ENCODE measurements at places on chromosomes 5 and 9.

DNA sequence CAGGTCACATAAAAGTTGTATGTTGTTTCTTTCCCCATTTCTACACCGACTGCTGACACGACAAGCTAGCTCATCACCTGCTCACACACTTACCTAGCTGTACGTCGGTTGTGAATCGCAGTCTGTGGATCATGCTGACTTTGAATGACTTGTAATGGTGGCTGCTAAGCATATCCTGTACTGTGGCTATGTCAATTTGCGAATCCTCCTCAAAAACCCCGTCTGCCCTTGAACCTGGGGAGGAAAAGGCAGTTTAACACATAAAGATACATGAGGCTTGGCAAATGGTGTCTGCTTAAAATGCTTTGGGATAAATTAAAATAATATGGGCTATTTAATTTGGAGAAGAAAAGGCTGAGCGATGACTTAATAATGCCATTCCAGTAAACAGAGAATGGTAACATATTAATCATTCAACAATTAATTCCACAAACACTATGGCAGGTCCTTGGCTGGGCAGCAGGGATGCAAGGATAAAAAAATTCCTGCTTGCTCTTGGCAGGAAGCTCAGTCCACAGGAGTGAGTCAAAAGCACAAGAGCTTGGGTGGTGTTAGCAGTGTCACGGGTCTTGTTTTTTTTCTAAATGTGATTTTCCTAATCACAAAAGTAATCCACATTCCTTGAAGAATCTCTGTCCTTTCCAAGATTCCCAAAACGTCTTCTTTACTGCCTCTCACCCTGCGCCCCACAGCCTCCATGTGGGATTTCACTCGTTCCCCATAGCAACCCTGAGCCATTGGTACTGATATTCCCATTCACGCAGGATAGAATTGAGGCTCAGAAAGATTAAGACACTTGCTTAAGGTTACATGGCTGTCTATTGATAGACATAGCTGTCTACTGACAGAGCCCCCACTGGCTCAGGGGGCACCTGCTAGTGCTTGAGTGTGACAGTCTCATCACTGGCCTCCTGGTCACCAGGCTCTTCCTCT, 222.4 kb downstream of the MAPKAP1 start:
- no peak for DNase-seq

DNA sequence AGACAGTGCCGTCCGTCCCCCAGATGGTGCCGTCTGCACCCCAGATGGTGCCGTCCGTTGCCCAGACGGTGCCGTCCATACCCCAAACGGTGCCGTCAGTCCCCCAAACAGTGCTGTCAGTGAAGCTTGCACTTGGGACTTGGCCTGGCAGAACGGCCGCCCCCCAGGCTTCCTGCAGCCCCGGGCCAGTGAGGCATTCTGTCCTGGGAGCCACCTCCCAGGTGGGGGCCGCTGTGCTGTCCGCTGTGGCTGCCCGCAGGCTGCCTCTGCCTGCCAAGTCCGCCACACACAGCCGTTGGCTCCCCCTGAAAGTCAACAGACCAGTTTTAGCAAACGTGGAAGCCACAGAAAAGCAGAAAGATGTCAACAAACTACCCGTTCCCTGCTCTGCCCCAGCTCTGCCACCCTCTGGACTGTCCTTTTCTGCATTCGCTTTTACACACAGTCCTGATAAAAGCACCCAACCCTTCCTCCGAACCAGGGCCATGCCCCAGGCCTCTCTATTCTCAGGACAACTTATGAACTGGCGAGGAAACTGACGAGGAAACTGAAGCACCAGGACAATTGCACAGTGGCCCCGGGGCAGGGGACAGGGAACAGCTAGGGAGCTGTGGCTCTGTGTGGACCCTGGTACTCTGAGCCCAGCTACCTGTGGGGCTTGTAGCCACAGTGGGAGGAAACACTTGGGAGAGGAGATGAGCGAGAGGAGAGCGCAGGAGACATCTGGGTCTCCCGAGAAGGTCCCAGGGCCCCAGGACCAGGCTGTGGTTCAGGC, 39.6 kb upstream of the RXRA start:
- no peak for DNase-seq

DNA sequence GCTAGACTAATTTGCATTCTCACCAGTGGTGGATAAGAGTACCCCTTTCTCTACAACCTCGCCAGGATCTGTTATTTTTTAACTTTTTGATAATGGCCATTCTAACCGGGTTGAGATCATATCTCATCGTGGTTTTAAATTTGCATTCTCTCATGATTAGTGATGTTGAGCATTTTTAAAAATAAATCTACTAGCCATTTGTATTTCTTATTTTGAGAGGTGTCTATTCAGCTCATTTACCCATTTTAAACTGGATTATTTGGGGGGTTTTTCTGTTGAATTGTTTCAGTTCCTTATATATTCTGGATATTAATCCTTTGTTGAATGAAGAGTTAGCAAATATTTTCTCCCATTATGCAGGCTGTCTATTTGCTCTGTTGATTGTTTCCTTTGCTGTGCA, 139.6 kb downstream of the ARSB start:
- no peak for DNase-seq

DNA sequence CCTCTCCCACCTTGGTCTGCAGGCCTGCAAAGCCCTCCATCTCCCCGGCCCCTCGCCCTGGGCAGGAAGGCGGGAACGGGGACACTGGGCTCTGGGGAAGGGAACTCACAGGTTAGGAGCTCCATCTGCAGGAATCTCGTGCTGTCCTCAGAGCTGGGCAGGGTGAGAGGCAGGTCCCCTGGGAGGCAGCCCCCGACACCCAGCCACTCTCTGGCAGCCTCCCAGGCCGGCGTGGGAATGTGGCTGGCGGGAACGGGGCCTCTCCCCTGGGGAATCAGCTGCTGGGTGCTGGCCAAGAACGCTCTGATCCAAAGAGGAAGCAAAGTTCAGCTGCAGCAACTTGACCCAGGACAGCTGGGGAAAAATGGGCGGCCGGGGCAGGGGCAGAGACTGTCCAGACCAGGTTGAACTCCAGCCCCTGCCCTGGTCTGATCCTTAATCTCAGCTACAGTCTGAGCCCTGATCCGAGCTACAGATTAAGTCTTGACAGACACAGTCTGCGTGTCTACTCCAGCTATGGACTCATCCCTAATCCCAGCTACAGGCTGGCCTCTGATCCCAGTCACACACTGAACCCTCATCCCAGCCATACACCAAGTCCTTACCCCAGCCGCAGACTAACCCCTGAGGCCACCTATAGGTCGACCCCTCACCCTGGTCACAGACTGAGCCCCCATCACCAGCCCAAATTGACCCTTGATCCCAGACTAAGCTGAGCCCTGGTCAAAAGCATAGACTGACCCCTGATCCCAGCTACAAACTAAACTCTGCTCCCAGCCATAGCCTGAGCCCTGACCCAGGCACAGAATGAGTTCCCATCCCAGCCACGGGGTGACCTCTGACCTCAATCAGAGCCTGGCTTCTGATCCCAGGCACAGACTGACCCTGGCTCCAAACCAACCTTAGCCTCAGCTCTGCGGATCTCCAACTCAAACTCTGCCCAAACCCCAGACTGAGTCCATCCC, 37.3 kb upstream of the EGFL7 start:
- DNase-seq: no peak

GRCh38 chr9:115598751-115599150, 480.8 kb upstream of the TNC start:
- DNase-seq: no peak

GRCh38 chr5:80139466-80139972, 104.4 kb downstream of the THBS4 start:
- DNase-seq: no peak

DNA sequence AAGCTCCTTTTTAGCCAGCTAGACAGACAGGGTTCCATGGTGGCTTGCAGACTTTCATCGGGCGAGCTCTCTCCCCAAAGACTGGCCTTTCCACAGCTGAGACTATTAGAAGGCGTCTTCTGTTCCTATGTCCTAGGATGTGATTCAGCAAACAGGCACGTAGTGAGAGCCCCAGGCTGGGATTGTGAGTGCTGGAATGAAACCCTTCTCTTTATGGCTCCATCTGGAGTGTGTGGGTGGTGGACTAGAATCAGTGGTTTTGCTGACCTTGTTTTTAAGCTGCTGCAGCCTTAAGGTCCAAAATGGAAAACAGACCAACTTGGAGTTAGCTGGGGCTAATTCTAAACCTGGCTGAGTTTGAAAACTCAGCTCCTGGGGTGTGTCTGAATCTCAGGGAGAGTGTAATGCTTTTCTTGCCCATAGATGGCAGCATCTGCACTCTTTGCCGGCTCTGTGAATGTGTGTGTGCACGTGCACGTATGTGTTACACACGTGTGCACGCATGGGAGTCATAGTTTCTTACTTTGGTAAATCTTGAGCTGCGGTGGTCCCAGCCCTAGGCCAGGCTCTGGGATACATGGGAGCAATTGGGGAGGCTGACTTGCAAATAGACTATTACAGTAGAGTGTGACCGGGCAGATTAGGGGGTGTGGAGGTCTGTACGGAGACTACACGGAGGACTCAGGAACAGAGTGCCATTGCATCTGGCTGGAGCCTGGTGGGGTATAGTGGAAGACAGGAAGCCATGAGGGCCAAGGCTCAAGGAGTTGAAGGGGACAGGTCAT, 10.7 kb downstream of the GSN start:
- no peak for DNase-seq

- no peak for DNase-seq
These were observed 7.9 kb upstream of the CARD19 start for GRCh38 chr9:93087971-93088655.

- no peak for DNase-seq
These were observed 148.0 kb downstream of the TARS1 start for GRCh38 chr5:33588654-33589372.

GRCh38 chr5:89262030-89262429, 379.0 kb upstream of the MEF2C start:
- no peak for DNase-seq

DNA sequence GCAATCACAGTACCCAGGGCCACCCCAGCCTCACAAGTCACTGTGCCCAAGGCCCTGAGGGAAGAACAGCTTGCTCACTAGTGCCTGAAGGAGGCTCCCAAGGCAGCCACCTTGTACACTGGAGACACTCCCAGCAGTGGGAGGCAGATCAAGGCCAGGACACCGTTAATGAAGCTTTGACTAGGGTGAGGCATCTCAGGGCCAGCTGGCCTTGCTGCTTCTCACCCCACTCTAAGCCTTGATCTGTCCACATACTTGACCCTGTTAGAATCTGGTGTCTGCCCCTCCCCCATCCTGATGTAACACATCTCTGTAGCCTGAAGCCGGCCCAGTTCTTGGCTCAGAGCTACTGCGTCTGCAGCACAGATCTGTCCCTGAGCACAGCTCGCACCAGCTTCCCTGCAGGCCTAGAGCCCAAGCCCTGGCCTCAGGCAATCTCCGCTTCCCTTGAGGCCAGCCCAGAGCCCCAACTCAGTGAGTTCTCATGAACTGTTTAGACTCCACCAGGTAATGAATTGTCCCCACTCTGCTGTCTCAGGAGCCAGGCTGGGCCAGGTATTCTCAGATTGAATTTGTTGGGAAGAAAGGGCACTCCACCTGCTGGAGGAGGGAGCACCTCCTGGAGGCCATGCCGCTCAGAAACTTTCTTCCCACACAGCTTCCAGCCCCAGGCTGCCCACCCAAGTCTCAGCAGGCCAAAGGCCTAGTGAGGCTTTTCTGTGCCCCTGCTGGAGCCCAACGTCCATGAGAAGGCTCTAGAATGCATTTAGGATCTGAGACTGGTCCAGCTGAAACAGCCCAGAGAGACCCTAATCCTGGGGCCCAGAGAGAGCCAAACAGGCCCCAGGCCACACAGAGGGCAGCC, 13.4 kb upstream of the JADE2 start:
- DNase-seq: no peak

DNA sequence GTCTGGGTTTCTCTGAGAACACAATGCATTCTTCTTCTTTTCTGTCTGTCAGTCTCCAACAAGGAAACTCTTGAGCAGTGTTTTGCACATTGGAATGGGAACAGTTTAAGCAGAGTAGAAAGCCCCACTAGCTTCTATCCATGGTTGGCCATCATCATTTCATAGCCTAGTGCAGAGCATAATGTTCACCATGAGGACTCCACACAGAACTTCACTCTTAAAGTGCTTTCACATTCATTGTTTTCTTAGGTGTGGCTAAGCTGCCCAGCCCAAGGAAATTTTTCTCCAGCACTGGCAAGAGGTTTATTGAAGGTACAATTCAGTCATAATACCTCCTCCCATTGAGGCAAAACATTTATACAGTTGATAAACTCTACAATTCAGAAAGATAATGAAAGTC, 503.0 kb upstream of the CD180 start:
- no peak for DNase-seq

DNA sequence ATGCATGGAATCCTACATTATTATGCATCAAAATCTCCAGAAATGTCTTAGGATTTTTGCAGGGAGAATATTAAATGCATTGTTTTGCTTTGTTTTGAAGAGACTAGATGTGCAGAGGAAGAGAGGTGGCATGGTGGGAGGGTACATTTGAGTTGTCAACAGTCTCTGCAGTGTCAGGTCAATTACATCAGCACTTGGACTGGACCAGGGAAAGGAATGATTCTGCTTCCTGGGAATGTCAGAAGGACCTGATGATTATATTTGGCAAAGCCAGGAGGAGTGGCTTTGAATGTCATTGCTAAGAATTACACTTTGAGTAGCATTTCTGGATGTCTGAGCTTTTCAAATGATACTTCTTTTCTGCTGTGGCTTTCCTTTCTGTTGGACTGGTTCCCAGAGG, 17.5 kb upstream of the TMEFF1 start:
- no peak for DNase-seq

- no peak for DNase-seq
These were observed 465.9 kb downstream of the ANXA1 start for GRCh38 chr9:73617586-73617985.

- DNase-seq: no peak
These were observed 228.0 kb downstream of the DCP2 start for GRCh38 chr5:113204525-113205161.

DNA sequence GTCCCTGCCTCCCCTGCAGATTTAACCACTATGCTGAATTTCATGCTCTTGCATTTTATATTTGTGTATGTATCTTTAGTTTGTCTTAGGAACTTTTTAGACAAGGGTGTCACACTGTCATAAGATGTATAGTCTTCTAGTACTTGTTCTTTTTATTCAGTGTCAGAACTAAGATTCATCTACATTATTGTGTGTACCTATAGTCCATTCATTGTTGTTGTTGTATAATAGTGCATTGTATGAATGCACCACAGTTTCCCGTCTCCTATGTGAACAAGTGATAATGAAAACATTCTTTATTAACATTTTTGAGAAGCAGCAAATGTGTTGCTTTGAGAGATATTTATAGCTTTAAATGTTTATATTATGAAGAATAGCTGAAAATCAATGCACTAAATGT, 45.9 kb downstream of the SFXN1 start:
- no peak for DNase-seq

- DNase-seq: no peak
These were observed 45.3 kb upstream of the NSMF start for GRCh38 chr9:137504432-137504777.

DNA sequence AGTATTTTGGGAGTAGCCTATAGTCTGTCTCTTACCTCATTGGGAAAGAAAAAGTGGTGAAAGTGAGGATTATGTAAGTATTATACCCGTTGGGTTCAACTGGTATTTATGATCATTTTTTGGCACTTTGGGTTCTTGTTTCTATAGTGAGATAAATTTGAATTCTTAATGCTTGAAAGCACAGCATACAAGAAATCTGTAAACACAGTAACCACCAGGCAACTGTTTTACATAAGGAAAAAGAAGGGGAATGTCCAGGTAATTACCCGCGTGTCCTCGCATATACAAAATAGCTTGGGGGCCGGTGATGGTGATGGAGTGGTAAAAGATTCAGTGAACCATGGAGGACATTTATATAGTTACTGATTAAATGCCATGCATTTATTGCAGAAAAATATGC, 60.5 kb downstream of the BASP1 start:
- no peak for DNase-seq
